CD4-positive, alpha-beta T cell treated with Interleukin-12 subunit alpha and Interleukin-12 subunit beta, for 1 hour (primary cell): ENCODE measurements at places on chromosomes 3 and 15.
A peak's percentile ranks its signal among the peaks of the same experiment; 100 is the strongest.

GRCh38 chr3:177946497-177946896 lies 589.7 kb upstream of the KCNMB2 start:
- no peak for DNase-seq

- no peak for DNase-seq
Observed at GRCh38 chr15:96042734-96043224, 287.7 kb upstream of the NR2F2 start.

DNA sequence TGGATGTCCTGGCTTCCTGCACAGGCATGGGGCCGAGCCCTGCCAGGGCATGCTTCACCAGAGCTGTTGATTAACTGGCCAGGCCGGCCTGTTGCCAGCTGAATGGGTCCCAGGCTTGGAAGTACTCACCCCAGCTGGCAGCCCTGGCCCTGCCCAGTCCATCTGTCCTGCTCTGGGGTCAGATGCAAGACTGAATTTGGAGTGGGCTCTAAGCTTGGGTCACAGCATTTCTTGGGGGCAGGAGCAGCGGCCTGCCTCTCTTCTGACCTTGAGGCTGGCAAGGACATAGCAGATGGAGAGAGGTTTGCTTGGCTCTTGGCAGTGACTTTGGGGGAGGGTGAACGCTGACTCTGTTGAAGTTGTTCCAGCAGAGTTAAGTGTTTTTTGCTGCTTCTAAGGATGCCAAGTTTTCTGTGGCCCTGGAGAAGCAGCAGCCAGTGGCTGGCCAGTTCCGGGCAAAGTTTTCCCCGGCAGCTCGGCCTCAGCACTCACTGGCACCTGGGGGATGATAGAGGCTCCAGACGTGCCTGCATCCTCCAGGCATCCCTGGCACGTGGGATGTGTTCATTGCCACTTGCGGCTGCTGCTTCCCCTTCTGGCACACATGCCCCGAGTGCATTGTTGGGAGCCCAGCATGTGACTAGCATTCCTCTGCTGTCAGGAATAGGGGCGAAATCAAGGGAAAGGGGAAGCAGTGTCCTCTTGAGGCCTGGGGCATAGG lies 22.9 kb downstream of the PDIA5 start:
- DNase-seq, result no peak

GRCh38 chr15:68228143-68228970 lies 1.2 kb downstream of the CLN6 start:
- no peak for DNase-seq

DNA sequence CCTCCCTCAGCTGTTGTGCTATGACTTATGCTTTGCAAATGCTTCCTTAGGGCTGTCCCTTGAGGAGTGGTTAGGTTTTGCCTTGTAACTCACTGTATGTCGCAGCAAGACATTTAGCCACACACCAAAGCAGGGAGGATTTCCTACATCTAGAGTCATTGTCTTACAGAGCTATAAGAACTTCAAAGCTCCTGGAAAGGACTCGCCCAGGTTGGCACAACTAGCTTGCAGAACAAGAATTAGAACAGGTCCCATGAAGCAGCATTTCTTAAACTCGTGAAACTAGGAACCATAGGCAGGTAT lies 19.4 kb upstream of the ACAP2 start:
- no peak for DNase-seq

DNA sequence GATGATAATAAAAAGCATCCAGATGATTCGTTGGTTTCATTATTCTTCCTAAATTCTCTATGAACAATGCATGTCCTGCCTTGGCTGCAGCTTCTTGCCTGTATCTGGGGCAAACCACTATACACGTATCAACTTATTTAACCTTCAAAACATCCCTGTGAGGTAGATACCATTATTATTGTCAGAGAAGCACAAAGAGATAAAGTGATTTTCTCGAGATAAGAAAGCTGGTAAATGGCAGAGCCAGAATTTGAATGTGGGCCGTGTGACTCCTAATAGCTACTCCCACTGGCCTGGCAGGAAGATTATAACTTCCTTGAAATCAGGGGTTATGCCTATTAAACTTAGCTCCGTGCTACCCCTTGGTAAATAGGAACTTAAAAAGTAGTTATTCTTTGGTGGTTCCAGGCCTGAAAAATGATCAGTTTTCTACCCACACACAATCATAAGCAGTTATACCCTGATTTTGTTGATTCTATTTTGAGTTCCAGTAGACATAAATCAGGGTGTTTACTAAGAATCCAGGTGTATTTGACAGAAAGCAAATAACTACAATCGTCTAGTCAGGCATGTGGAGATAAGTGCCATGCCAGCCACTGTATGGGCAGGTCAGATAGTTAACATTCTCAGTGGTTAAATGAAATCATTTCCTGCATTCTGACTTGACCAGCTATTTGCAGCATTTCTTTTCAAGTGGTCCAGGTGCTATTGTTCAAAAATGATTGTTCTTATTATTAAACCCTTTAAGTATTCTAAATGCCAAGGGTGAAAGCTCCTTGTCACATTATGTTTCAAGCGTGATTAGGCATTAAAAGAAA lies 99.2 kb upstream of the LRRN1 start:
- no peak for DNase-seq

- DNase-seq, result no peak
Observed at GRCh38 chr3:64342940-64343688, 117.8 kb upstream of the PRICKLE2 start.

DNA sequence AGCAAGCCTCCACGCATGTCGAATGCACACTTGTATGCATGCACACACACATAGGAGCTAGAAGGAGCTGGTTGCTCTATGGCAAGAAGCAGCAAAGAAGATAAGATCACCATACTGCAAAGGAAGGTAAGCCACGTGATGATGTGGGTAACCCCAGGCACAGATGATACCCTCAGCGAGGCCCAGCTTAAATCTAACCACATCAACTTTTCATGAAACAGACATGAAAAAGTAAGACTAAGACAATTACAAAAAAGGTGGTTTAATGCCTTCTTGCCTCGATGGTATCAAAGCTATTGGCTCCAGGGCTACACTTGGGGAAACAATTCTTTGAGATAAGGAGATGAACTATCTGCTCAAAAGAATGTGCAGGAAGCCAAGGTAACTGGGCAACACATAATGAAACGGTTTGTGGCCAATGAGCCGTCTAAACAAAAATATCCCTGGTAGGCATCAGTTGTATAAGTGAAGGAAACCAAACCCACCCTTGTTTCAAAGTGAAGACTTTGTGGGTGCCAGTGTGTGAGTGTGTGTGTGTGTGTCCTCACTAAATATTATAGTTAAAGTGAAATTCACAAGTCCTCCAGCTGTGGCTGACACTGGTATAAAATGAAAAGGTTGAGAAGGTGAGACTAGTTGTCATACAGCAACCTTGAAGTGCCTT lies 365.7 kb upstream of the ICE2 start:
- peak; percentile 80 for DNase-seq

GRCh38 chr3:156619376-156619775 lies 55.0 kb upstream of the TIPARP start:
- DNase-seq, result no peak

DNA sequence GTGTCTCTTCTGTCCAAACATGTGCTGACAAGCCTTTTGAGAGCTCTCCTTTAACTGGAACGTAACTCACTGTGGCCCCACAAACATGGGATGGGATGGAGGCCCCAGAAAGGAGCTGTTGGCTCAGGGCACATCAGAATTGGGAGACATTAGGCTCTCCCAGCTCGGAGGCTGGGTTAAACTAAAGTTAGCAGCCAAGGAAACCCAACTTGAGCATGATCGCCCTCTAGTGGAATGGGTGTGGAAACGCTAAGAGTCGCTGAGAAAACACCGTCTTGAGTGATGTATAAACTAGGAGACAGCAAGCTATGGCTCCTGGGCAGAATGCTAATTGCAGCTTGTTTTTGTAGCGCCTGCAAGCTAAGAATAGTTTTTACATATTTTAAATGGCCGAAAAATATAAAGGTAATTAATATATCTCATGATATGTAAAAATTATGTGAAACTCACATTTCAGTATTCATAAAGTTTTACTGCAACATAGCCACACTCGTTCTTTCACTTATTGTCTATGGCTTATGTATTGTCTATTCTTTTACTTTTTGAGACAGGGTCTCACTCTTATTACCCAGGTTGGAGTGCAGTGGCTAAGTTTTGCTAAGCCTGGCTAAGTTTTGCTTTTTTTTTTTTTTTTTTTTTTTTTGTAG lies 138.8 kb upstream of the HACD2 start:
- peak; percentile 58 for DNase-seq

- no peak for DNase-seq
Observed at GRCh38 chr3:38583688-38584087, 65.8 kb downstream of the SCN5A start.

- DNase-seq, result no peak
Observed at GRCh38 chr3:115616461-115616860, 6.8 kb upstream of the GAP43 start.

DNA sequence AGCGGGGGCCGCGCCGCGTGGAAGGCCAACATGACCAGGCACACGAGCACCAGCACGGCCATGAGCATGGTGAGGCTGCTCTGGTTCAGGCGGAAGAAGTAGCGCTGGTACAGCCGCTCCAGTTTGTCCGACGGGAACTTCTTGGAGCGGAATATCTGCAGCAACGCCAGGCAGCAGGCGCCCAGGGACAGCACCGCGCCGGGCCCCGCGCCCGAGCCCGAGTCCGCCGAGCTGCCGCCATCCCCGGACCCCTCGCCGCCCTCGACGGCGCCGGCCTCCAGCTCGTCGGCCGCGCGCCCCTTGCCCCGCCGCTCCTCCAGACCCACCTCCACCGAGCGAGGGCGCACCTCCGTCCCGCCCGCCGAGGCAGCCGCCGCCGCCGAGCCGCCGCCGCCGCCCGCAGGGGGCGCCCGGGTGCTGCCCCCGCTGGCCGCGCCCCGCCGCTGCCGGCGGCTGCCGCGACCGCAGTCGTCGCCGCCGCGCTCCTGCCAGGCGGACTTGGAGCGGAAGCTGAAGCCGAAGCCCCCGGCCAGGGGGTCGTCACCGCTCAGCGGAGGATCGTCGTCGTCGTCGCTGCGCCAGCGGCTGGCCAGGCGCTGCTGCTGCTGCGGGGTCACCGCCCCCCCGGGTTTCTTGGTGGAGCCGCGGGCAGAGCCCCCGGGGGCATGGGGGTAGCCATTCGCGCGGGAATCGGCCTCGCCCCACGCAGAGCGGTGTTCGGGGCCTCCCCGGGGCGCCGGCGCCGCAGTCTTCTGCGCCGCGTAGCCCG lies 957 bp downstream of the ADCY5 start:
- DNase-seq, result peak; percentile 43

- no peak for DNase-seq
Observed at GRCh38 chr15:58346361-58346760, 85.4 kb upstream of the LIPC start.

DNA sequence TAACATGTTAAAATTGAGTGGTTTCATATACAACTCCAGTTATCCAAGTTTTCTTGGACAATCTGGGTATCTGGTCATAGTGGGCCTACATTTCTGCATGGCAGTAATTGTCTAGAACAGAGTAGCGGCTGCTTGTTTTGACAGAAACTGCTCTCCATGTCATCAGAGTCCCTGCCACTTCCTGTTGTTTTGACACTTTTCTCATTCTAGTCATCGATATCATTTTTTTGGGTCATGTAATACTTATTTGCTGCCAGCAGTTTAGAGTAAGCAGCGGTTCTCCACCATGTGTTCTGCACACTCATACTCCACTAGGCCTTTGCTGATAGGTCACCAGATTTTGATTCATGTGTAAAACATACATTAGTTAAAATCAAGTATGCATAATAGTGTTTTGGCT lies 81.5 kb downstream of the SLC25A26 start:
- peak; percentile 86 for DNase-seq

DNA sequence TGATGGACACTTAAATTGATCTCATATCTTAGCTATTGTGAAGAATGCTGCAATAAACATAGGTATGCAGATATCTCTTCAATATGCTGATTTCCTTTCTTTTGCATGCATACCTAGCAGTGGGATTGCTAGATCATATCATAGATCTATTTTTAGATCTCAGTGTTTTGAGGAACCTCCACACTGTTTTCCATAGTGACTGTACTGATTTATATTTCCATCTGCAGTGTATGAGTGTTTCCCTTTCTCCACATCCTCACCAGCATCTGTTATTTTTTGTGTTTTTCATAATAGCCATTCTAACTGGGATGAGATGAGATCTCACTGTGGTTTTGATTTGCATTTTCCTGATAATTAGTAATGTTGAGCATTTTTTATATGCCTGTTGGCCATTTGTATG lies 17.1 kb upstream of the RASA2 start:
- DNase-seq, result no peak

DNA sequence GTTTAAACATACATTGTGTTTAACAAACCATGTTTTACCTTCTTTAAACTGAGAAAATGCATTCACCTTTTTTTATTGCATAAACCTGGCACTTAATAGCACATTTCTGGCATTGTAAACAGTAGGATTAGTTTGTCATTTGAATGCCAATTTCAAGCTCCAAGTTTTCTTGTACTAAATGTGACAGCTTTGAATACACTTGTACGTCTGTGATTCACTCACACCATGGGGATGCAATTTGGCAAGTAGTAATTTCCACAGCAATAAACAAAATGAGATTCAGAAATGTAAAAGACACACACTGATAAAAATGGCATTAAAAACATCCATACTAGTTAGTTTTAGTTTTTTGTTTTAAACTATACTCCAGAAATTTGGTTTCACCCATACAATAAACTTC lies 598.9 kb downstream of the SI start:
- DNase-seq, result no peak

DNA sequence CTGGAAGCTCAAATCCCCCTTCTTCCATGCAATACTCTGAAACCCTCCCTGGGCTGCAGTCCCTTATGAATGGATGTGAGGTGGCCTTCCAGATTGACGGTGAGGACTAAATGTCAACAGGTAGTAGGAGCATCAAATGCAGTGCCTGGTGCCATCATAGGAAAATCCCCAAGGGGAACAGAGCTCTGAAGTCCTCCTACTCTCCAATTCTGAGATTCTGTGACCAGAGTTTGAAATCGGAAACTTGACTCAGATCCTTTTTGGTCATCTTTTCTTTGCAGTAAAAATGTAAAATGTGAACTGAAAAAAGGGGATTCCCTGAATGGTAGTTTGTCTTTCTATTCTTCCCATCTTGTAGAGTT lies 68.8 kb upstream of the TJP1 start:
- DNase-seq, result no peak

DNA sequence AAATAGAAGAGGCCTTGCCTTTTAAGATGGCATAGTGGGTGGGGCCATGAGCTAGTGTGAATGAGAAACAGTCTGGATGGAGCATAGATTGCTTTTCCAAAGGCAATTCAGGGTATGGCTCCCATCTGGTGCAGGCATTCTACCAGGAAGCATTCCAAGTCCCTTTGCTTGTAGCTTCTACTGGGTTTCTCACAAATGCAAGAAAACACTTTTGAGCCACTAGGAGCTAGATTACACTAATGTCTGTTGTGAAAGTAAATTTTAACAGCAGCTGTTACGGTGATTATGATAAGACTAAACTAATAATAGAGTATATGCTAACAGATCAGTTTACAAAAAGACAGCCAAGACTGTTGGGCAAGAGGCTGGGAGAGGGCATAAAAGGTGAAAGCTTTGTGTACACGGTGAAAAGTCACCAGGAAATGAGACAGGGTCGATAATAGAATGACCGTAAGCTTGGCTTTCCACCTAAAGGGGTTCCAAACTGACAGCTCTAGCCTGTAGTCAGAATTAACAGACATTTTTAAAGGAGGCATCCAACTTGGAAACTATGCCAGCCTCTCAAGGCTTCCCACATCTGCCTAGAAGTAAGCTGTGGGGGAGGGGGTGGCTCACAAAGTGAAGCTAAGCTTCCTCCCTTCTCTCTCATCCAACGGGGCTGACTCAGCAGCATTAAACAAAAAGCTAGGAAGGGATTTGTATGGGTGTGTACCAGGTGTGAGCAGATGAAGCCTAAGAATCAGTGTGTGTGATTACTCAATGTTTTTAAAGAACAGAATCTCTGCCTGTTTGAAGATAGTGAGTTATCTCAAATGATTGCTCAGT lies 61.1 kb upstream of the GPD1L start:
- DNase-seq, result no peak
